NCI-H146 (cell line): ENCODE measurements at places on chromosomes 7 and 10.
A peak's percentile ranks its signal among the peaks of the same experiment; 100 is the strongest.

- no peak for DNase-seq
These were observed 79.8 kb downstream of the CLEC2L start for GRCh38 chr7:139603282-139603681.

GRCh38 chr10:7520507-7521485 lies 110.0 kb upstream of the SFMBT2 start:
- DNase-seq: peak; percentile 17

DNA sequence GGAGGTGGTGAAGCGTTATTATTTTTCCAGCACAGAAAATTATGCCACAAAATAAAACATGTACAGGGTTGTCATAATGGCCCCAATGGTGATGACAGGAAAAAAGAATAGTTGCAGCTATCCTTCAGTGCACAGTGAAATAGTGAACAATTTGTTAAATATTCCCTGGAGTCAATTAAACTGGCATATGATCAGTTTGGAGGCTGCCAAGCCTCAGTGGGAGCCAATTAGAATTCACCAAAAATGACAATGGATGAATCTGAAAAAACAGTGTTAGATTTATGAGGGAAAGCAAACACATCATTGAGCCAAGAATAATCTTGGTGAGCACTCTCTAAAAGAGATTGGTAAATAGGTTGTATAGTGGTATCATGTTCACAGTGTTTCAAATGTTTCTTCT lies 146.3 kb downstream of the OTUD1 start:
- no peak for DNase-seq

- no peak for DNase-seq
These were observed 740.5 kb downstream of the SORCS1 start for GRCh38 chr10:106424054-106424453.

GRCh38 chr10:59825932-59826331 lies 72.7 kb upstream of the MRLN start:
- no peak for DNase-seq

DNA sequence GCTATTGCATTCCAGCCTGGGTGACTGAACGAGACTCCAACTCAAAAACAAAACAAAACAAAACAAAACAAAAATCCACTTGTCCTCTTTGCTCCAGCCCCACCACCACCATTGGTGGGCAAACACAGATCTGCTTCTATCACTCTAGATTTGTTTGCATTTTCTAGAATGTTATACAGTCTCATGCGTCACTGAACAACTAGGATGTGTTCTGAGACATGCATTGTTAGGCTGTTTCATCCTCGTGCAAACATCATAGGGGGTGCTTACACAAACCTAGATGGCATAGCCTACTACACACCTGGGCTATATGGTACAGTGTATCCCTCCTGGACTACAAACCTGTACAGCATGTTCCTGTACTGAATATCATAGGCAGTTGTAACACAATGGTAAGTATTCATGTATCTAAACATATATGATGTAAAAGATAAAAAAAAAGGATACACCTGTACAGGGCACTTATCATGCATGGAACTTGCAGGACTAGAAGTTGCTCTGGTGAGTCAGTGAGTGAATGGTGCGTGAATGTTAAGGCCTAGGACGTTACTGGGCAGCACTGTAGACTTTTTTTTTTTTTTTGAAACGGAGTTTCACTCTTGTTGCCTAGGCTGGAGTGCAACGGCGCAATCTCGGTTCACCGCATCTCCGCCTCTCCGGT lies 45.3 kb downstream of the BTBD16 start:
- DNase-seq: no peak

DNA sequence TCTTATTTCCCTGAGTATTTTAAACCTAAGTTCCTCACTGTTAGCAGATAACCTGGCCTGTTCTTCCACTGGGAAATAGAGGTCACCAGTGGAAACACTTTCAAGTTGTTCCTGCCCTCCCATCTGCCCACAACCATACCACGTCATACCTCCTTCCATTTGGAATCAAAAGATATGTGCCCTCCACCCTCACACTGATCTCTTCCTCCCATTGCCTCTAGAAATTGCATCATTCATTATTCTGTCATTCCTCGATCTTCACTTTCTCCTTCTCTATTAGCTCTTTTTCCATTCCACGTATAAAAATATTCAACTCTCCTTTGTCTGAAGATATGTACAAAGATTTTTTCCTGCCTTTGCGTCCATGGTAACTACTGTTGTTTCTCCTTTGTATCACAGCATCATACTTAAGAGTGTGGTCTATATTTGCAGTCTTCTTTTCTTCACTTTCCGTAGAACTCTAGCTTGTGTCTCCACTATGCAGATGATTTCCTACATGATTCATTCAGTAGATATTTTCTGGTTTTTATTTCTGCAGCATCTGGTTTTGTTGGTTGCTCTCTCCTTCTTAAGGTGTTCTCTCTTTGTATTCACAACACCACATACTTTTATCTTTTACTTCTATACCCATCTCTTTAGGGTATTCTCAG lies 312.3 kb downstream of the REEP3 start:
- DNase-seq: no peak

GRCh38 chr10:23694446-23694920 lies 255.6 kb downstream of the OTUD1 start:
- DNase-seq: no peak

DNA sequence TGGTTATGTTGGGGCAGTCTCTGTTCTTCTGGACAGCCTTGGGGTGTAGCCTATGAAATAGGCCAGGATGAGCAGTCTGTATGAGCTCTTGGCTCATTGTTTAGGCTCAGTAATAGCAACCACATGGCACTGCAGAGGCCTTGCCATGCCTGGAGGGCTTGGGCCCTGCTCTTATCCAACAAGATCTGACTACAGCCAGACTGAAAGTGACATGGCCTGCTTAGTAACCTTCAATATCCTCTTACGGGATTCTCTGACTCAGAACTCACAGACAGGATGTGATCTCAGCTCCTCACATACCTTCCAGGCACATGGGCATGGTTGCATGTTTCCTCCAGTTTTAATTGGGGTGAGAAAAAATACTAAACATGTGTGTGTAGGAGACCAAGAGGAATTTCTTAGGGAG lies 289.3 kb downstream of the PTEN start:
- DNase-seq: no peak
